Occipital lobe (tissue), 3 donors: ENCODE measurements at places on chromosomes 7 and 10. TPM values are rescaled to one million over a fixed set of nuclear protein-coding genes. Genes with fewer than 3 reads are reported as not detected.

DNA sequence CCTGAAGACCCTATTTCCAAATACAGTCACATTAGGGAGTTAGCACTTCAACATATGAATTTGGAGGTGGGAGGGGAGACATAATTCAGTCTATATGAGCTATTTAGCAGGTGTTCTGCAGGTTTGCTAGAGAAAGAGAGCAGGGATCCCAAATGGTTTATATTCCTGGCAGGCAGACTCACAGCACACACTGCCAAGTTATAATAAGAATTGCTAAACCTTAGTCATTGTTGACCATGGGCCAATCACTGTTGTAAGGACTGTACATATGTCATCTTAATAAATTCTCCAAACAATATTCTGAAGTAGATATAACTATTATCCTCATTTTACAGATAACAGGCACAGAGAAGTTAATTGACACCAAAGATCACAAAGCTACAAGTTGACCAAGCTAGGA is 1.5 kb upstream of the CCDC3 start:
- DNase-seq: no peak

Gene ADAMTS14
- total RNA-seq: 0.16 TPM

GRCh38 chr10:35752469-35753461 is 110.7 kb upstream of the FZD8 start:
- no peak for DNase-seq

GRCh38 chr7:102244601-102245000 is 42.1 kb upstream of the SH2B2 start:
- DNase-seq: no peak

Gene KCNIP2
- 6.9 TPM for total RNA-seq

- no peak for DNase-seq
Observed at GRCh38 chr7:50304911-50305582, 531 bp downstream of the IKZF1 start.

- no peak for DNase-seq
Observed at GRCh38 chr10:72852508-72852907, 41.0 kb upstream of the OIT3 start.

DNA sequence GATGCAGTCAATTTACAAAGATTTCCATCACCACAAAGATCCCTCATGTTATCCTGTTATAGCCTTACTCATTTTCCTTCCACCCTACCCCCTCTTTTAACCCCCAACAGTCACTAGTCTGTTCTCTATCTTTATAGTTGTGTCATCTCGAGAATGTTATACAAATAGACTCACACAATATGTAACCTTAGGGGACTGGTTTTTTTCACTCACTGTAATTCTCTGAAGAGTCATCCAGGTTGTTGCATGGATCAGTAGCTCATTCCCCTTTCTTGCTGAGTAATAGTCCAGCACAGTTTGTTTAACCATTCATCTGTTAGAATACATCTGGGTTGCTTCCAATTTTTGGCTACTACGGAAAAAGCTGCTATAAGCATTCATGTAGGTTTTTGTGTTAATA is 121.1 kb upstream of the PDE1C start:
- DNase-seq: no peak

DNA sequence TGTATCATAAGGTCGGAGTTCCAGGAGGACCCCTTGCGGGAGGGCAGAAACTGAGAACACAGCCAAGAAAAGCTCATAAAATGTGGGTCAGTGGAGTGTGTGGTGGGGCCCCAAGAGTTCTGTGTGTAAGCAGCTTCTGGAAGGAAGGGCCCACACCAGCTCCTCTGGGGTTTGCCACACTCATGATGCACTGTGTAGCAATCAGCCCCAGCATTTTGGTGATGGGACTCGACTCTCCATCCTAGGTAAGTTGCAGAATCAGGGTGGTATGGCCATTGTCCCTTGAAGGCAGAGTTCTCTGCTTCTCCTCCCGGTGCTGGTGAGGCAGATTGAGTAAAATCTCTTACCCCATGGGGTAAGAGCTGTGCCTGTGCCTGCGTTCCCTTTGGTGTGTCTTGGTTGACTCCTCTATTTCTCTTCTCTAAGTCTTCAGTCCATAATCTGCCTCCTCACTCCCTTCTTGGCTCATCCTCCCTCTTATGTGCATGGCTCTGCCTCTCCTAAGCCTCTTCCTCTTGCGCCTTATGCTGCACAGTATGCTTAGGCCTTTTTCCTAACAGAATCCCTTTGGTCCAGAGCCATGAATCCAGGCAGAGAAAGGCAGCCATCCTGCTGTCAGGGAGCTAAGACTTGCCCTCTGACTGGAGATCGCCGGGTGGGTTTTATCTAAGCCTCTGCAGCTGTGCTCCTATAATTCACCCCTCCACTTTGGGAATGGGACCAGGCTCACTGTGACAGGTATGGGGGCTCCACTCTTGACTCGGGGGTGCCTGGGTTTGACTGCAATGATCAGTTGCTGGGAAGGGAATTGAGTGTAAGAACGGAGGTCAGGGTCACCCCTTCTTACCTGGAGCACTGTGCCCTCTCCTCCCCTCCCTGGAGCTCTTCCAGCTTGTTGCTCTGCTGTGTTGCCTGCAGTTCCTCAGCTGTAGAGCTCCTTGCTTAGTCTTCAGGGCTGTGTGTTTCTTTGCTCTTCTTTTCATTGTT is 17.8 kb downstream of the PRSS2 start:
- no peak for DNase-seq

- DNase-seq: no peak
Observed at GRCh38 chr7:36338256-36338655, 51.4 kb upstream of the ANLN start.

Gene LRRN3
- total RNA-seq: 187 TPM

DNA sequence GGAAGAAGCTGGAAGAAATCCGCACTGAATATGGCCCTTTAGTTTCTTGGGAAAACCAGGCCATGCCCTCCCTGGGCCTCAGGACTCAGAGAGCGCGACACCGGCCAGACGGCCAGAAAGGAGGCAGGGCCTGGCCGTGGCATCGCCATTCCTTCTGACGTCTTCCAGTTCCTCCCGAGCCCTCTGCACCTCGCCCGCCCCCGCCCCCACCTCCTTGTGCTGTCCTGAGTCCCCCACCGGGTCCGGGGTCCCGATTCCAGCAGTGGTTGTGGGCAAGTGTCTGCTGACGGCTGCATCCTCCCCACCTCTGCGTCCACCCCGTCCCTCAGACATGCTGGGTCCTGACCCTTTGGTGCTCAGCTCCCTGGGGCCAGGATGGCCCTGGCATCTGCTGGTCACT is 312.1 kb upstream of the SHH start:
- DNase-seq: no peak

DNA sequence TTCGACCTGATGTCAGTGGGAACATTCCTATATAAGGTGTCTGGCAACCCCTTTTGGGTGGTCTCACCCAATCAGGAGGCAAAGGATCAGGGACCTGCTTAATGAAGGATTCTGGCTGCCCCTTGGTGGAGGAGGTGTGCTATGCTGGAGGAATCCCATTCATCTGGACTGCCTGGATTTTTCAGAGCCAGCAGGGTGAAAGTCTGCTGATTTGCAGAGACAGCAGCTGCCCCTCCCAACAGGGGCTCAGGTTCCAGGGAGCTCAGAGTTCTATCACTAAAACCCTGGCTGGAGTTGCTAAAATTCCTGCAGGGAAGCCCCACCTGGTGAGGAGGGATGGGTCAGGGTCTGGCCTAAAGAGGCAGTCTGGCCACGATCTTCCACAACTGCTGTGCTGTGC is 398.5 kb upstream of the CNTNAP2 start:
- DNase-seq: no peak

Gene CYP3A4
- total RNA-seq: not detected

DNA sequence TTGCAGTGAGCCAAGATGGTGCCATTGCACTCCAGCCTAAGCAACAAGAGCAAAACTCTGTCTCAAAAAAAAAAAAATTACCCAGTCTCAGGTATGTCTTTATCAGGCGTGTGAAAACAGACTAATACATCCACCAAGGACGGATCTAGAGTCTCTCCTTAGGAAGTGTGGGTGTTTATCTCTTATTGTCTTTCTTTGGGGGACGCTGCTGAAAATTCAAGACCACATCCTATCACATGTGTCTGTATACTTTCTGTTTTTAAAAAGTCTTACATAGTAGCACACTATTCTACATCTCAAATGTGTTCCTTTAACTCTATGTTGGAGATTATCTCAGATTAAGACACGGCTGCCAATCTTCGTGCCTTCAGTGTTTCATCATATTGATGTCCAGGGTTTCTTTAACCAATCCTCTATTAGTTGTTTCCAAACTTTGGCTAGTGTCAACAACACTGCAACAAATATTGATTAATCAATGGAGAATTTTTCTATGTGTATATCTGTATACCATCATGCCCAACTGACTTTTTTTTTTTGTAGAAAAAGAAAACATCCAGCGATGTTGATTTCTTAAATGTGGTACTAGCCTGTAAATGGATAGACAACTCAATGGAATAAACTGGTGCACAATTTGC is 92.3 kb upstream of the KDM7A start:
- no peak for DNase-seq

- no peak for DNase-seq
Observed at GRCh38 chr7:35424869-35425495, 171.1 kb upstream of the TBX20 start.

DNA sequence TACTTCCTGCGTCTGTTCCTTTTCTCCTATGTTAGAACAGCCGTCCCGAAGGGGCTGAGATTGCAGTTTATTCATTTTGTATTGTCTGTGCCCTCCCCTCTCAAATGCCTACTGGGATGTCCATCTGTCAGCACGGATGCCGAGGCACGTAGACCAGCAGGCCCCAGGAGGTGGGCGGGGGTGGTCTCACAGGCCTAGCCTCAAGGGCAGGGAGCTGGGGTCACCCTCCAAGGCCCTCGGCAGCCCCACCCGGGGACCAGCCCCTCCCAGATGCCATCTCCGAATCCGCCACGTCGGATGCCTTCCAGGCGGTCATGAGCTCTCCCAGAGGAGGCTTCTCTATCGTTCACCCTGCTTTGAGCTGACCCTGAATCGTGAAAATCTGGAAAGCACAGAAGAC is 59.7 kb downstream of the ELFN1 start:
- DNase-seq: no peak
